ENCODE measurements at places on chromosomes 7 and 10.

- peak; percentile 58 for DNase-seq
Observed at GRCh38 chr7:158495786-158496185, 91.8 kb downstream of the PTPRN2 start.

- DNase-seq: no peak
Observed at GRCh38 chr10:70689661-70690060, 17.4 kb downstream of the ADAMTS14 start.

- DNase-seq: no peak
Observed at GRCh38 chr7:20417260-20417659, 86.6 kb downstream of the ITGB8 start.

DNA sequence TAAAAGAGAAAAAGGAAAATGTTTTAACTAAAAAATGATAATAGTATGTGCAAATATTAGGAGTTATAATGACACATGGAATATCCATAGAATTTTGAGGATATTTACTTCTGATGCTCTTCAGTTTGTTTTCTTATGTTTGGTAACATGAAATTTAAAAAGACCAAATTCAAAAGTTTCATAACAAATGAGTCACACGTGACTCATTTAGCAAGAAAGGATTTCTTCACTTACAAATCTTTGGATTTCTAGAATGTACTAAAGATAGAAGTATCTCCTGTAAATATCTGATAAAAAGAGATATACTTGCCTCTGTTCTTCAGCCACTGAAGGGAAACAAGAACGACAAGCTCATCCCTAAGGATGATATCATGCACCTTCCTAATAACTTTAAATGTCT, 774.5 kb upstream of the LRRTM3 start:
- no peak for DNase-seq

GRCh38 chr7:158097453-158098124, 490.0 kb downstream of the PTPRN2 start:
- no peak for DNase-seq

DNA sequence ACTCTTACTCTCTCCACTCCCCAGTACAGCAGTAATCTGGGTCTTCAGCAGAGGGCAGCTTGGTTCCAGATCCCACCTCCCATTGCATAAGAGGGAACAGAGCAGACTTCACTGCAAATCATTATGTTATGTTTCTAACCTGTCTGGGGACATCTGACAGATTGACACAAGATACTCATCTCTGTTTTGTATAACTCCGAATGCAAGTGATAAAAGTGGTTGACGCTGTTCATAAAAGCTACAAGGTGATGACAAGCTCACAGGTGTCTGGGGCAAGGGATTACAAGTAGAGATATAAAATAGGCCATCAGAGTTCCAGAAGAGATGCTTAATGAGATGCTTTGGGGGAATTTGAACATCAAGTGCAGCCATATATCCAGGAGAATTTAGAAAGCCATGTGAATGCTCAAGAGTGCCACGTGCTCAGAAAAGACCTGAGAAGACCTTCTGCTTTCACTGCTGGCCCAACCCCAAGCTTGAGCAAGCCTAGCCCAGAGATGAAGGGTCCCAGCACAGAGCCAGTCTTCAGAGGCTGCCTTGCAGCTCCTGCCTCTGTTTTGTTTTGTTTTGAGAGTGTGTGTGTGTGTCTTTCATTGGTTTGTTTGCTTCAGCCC, 80.6 kb downstream of the VSTM2A start:
- no peak for DNase-seq

GRCh38 chr7:22696541-22697228, 30.3 kb upstream of the IL6 start:
- no peak for DNase-seq

- DNase-seq: peak; percentile 61
Observed at GRCh38 chr10:104350127-104350635, 3.5 kb upstream of the CFAP58 start.

DNA sequence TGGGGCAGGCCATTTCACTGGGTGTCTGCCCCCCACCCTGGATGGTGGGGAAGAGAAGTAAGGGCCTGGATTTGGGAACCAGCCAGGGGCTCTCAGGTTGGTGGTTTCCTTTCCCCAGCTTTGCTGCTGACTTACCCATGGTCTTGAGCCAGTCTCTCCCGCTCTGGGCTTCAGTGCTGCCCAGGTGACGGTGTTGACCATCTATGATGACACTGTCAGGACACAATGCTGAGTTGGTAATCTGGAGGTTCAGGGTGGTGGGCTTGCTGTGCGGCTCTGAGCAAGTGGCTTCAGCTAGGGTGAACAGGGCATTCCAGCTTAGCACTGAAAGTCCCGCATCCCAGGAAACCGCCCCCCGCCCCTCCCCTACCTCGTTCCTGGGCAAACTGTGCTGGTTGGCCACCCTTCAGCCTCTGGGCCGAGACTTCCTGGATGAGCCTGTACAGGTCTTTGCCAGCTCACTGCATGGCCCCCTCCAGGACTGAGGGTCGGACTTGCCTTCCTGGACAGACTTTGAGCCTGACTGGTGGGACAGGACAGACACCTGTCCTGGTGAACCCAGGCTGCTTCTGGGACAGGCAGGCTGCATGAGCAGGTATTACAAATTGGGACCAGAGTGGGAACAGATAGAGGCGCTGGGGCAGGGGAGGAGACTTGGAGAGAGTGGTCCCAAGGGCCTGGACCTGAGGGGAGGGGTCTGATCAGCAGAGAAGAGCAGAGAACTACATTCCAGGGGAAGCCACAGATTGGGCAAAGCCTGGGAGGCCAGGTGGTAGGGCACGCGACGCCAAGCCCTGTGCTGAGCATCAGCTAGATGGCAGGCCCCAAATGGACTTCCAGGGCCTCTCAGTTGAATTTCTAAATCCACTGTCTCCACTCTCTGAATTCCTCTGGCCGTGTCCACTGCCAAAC, 19.9 kb upstream of the ZMIZ1 start:
- DNase-seq: no peak

- no peak for DNase-seq
Observed at GRCh38 chr10:118838364-118838763, 83.6 kb upstream of the CACUL1 start.

GRCh38 chr10:79056361-79056735, 12.4 kb upstream of the ZMIZ1 start:
- DNase-seq: no peak

DNA sequence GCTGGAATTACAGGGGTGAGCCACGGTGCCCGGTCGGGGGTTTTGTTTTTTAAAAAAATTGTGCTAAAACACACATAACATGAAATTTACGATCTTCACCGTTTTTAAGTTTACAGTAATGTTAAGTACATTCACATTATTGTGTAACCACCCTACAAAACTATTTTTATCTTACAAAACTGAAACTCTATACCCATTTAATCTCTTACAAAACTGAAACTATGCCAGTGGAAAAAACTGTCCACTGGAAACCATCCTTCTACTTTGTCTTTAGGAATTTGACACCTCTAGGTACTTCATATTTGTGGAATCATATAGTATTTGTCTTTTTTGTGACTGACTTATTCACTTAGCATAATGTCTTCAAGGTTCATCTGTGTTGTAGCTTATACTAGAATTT, 1.0 kb upstream of the PSMC2 start:
- DNase-seq: no peak

GRCh38 chr7:139651308-139651707, 126.5 kb downstream of the HIPK2 start:
- no peak for DNase-seq

- peak; percentile 8 for DNase-seq
Observed at GRCh38 chr10:12774204-12774894, 227.2 kb downstream of the CCDC3 start.

GRCh38 chr7:115195208-115195607, 273.3 kb downstream of the MDFIC start:
- DNase-seq: no peak

GRCh38 chr7:50293509-50294179, 10.9 kb upstream of the IKZF1 start:
- DNase-seq: no peak

DNA sequence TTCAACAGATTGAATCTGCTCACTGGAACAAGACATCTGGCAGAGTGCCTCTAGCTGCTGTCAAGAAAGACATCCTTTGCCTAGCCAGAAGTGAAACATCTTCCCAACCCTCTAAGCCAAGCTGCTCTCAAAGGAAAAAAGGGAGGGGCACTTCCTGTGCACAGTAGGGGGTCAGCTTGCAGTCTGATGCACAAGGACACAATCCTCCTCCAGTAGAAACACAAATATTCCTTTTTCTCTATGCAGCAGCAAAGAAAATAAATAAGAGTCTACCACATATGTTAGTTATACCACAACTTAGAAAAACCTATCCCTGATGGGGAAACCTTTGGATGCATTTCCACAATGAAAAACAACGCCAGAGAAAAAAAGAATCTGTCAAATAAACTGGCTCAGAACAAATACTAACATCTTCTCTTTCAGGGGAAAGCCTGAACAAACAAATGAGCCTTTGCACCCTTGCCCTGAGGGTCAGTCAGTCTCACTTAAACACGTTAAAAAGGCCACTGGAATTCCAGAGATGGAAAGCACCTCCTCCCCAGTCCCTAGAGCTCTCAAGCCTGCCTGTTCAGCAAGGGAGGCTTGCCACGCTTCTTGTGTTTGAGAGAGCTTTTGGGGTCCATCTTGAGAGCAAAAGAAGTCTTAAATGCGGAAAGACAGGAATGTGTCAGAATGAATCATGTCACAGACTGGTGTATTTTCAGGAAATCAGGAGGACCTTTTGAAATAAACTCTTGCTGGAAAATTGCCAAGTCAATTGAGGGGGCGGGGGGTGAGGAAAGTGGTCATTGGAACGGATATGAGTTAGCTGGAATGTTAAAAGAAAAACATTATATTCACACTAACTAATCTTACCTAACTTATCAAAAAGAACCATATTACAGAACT, 7.5 kb downstream of the LAMB1 start:
- DNase-seq: peak; percentile 83

DNA sequence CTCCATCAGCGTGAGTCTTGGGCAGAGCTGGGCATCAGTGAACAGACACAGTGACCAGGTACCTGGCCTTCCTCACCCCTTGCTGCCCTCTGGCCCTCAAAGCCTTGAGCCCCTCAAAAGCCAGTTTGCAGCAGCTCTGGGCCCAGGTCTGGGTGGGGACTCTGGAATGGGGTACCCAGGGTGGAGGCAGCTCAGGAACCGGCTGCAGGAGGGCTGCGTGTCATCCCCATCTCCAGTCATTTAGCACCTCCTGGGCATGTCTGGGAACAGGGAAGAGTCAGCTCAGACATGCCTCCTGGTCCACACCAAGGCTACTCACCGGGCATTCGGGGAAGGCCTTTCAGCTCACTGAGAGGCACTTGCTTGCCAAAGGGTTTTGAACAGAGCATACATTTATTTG, 503.3 kb downstream of the TCERG1L start:
- DNase-seq: no peak

DNA sequence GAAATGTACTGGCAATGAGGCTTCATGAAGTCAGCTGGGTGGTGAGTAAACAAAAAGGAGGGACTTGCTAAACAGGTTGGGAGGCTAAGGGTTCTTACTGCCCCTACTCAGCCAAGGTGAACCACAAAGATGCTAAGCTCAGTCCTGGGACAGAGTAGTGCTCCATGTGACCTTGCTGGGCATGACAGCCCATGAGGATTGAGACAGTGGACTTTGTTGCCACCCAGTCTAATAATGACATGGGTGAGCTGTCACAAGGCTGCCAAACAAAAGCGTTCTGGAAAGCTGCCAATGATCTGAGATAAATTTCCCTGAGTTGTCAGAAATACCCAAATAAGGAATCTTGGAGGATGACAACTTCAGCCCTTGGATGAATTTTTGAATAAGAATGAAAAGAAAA, 75.2 kb downstream of the CLEC2L start:
- DNase-seq: no peak

- DNase-seq: no peak
Observed at GRCh38 chr10:29191674-29192073, 97.2 kb upstream of the LYZL1 start.

DNA sequence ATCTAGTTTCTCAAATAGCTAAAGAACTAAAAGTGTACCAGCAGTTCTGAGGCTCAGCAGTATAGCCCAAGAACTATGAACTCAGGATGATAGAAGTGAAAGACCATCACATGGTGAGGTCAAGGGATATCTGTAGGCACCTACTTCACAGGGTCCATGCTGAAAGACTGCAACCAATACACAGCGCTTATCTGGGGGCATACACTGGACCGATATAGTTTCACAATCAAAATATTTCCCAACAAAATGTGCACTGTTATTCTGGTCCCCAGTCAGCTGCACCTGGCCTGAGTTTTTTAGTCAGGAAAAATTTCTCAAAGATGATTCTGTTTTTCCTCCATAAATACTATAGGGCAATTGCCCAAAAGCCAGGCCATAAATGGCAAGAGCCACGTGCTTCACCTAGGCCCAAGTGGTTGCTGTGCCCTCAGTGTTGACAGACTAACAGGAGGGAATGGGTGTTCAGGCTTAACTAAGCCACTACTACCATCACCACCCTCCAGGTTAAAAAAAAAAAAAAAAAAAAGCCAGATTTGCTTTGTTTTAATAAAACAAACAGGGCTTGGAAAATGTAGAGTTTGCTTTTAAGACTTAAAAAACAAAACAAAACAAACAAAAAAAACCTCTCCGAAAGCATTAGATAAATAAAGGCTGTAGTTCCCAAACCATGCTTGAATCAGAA, 58.5 kb downstream of the OGDH start:
- DNase-seq: no peak

- DNase-seq: no peak
Observed at GRCh38 chr10:23371073-23371472, 26.5 kb upstream of the C10orf67 start.

DNA sequence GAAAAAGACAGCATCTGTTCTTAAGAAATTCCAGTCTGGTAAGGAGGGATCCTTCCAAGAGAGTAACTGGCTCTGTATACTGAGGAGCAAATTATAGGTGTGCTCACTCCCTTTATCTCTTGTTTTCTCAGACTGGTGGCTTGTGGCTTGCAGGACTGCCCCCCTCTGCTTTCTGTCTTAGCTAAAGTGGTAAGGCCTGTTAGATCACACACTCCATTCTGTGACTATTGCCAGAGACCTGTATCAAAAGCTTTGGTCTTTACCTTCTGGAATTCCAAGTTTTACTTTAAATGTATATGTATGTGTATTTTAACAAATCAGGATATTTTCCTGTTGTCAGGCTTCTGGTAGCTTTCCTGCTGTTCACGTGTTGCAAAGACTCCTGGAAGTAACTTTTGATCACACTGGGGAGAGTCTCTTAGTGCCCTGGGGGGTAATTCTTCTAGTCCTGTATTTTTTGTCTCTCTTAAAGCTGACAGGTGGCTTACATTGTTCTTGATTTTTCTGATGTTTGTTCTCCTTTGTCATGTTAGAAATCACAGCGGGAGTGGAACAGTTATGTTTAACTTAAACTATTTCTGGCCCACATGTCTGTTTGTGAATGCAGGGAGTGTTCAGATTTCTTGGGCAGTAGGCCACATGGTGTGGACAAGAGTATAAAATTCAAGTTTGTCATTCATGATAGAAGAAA, 99.0 kb downstream of the PLPP4 start:
- no peak for DNase-seq

GRCh38 chr7:78562191-78562590, 763.6 kb downstream of the PHTF2 start:
- DNase-seq: no peak

- no peak for DNase-seq
Observed at GRCh38 chr10:11114269-11114668, 96.6 kb downstream of the CELF2 start.

Data from SJCRH30 (cell line).